Effector CD8-positive, alpha-beta T cell (primary cell): ENCODE measurements at places on chromosomes 16 and 17.

- no peak for DNase-seq
Observed at GRCh38 chr17:77318491-77319210, 177.9 kb downstream of the SEC14L1 start.

DNA sequence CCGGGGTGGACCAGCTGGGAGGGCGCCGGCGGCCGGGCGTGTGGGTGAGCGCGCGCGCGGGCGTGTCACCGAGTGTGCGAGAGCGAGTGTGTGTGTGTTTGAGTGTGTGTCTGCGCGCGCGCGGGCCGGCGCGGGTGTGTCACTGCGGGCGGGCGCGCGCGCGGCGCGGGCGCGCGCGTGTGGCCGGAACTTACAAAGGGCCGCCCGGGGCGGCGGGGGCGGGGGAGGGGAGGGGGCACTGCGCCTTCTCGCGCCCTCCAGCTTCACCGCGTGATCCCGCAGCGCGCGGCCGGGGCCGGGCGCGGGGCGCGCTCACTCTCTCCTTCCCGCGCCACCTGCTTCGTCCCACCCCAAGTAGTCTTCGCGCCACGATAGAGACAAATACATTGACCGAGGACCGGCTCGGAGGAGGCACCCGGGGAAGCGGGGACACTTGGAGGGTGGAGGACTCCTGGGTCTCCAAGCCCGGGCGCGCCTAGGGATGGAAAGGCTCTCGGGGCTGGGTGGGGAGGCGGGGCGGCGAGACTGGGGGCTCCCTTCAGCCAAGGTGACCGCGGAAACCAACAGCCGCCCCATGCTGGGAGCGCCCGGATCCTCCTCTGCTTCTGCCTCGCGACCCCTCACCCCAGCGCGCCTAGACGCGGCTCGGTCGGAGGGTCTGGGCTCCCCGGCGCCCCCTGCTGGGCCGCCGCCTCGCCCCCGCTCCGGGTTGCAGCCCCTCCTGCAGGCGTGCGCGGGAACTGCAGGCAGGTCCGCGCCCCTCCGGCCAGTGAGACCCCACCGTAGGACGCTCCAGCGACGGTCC is at the start of gene SRCIN1:
TSS of gene SRCIN1 (minus strand) at position 112 of the 805 bp plus-strand sequence. CDS start 247 bp downstream, outside the sequence.
- DNase-seq, result no peak

GRCh38 chr17:28563475-28563874 is 7.8 kb downstream of the PIGS start:
- DNase-seq, result no peak

- DNase-seq, result no peak
Observed at GRCh38 chr17:45785480-45786193, 1.5 kb downstream of the CRHR1 start.

- no peak for DNase-seq
Observed at GRCh38 chr17:79740413-79740812, 9.7 kb downstream of the ENPP7 start.

DNA sequence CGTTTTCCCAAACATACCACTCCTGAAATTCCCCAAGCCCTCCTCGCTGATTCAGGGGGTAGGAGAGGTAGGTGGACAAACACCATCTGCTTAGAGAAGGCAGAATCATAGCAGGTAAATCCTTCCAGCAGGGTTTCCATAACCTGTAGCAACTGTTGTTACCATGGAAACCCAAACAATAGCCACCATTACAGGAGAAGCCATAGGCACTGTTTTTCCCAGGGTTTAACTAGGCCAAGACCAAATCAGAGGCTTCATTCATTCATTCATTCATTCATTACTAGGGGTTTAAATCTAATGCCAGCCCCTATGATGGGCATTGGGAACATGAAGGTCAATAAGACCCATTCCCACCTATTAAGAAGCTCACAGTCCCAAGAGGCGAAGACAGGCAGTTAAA is 25.5 kb upstream of the CIITA start:
- DNase-seq, result no peak

- no peak for DNase-seq
Observed at GRCh38 chr16:3363793-3364192, 8.1 kb downstream of the OR2C1 start.

- DNase-seq, result no peak
Observed at GRCh38 chr17:75125984-75126383, 5.6 kb downstream of the NT5C start.

- DNase-seq, result no peak
Observed at GRCh38 chr16:89000207-89000959, 23.4 kb upstream of the CBFA2T3 start.

DNA sequence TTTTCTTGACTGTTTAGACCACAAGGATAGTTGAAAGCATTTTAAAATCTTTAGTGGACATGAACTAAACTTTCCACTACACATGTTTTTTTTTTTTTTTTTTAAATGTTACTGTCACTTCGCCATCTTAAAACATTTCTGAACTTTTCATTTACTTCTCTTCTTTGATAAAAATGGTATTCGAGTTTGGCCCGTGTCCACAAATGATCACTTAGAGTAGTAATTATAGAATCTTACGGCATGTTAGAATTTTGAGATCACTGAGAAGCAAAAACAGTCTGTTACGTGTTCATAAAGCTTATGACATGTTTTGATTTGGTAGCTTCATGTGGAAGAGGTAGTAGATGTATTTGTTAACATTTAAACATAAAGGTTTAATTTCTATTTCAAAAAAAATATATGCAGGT is 1.1 kb downstream of the NSRP1 start:
- no peak for DNase-seq

GRCh38 chr17:73096211-73096610 is 3.7 kb upstream of the SLC39A11 start:
- DNase-seq, result no peak

- peak; percentile 40 for DNase-seq
Observed at GRCh38 chr17:38881600-38882191, 11.8 kb downstream of the LASP1 start.

GRCh38 chr17:1565877-1566276 is 3.3 kb upstream of the PITPNA start:
- DNase-seq, result no peak

- no peak for DNase-seq
Observed at GRCh38 chr16:47449788-47450187, 11.1 kb downstream of the ITFG1 start.

- no peak for DNase-seq
Observed at GRCh38 chr16:88012360-88012759, 61.1 kb downstream of the BANP start.

- no peak for DNase-seq
Observed at GRCh38 chr16:56894331-56894917, 29.4 kb downstream of the SLC12A3 start.

- peak; percentile 46 for DNase-seq
Observed at GRCh38 chr17:29292071-29292991, 1.6 kb downstream of the NUFIP2 start.

GRCh38 chr17:82152556-82153294 is 54.7 kb upstream of the FASN start:
- no peak for DNase-seq

- no peak for DNase-seq
Observed at GRCh38 chr17:70190959-70191805, 21.9 kb downstream of the KCNJ2 start.

GRCh38 chr16:29738514-29738913 is 7.3 kb downstream of the C16orf54 start:
- DNase-seq, result peak; percentile 17

- no peak for DNase-seq
Observed at GRCh38 chr17:64938925-64939474, 19.7 kb upstream of the LRRC37A3 start.

- peak; percentile 77 for DNase-seq
Observed at GRCh38 chr17:49361129-49361901, 735 bp downstream of the ZNF652 start.

DNA sequence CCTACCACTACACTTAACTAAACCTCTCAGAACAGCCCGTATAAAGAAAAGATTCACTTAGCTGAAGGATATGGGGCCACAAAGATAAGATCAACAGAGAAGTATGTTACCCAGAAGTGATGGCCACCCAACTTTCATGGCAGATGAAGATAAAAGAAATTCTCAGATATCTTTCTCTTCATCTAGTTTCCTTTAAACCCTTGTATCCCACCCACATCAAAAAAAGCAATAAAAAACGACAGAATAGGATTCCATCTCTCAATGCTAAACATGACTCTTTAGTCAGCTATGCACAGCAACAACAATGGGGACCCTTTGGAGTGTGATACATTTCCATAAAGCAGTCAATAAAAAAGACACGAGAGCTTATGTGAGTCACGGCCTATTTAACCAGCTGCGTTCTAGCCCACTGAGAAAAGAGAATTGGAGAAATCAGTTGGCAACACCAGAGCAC is 86.6 kb downstream of the SNX11 start:
- DNase-seq, result no peak
